NCI-H748 treated with DMSO at 0.1 percent for 48 hours (cell line): ENCODE measurements at places on chromosomes 1 and 21.

GRCh38 chr1:2135441-2135841 is 59.1 kb downstream of the FAAP20 start:
- DNase-seq = no peak

GRCh38 chr1:25766721-25767436 is 33.1 kb upstream of the SELENON start:
- DNase-seq = no peak

DNA sequence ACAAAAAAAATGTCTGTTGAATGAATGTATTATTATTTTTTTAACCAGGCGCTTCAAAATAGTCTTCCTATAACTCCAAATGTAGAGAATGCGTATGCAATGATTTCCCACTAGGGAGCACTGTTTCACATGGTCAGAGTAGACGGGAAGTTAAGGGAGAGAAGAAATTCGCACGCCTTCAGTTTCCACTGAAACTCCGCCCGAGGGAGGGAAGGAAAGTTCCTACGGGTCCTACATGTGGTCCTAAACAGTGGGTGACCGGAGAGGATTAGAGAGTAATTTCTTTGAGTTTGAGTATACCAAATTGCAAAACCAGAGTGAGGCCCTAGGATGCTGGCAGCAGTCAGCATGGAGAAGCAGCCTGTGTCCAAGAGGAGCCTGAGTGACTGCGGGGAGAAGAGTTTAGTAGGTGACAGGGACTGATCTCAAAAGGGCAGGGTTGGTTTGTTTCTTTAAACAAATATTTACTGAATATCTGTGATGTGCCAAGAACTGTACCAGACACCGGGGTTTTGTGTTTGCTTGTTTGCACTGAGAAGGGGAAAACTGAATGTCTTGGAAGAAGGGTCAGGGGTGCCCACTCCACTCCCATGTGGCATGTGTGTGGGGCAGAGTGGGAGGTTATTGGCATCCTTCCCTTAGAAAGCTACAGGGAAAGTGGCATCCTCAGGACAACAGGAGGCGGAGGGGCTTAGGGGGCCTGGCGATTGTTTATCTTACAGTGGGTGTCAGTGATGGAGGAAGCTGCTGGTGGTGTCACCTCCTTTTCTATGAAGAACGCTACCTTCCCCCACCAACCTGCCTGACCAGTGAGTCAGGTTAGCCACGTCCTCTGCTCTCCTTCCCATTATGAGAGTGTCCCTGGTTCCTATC is 22.8 kb downstream of the RNU5D-1 start:
- DNase-seq = no peak

- DNase-seq = peak; percentile 67
Observed at GRCh38 chr21:25901330-25901979, 166.7 kb downstream of the GABPA start.

DNA sequence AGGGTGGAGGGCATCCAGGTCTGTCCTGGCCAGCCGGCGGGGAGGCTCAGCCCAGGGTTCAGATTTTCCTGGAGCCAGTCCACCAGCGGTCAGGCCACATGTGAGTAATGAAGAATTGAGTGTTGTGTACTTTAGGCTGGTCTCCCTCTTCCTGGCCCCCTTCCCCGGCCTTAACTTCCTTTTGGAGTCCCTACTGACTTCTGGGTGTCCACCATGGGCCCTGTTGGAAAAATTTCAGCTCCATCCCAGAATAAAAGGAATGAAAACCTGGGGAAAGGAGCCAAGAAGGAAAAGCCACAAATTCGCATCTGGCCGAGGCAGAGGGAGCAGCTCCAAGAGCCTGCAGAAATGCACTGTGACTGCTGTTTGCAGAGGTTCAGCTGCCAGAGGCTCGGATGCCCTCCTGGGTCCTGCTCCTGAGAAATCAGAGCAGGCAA is 35.5 kb upstream of the HHAT start:
- no peak for DNase-seq

GRCh38 chr1:76510672-76511557 is 356.4 kb upstream of the ST6GALNAC5 start:
- no peak for DNase-seq

DNA sequence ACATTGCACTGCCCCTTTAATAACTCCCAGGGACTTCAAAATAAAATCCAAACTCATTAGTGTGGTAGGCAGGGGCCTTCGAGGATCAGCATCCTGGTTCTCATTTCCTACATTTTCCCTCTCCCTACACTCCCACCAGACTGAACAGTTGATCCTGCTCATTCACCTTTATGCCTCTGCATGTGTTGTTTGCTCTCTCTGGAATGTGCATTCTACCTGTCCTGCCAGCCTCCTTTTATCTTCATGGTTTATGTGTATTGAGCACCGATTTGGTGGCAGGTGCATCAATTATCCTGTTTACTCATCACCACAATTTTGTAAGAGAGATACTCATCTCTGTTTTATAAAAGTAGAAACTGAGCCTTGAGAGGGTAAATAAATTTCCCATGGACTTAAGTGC is 125.0 kb downstream of the ADSS2 start:
- DNase-seq = peak; percentile 82

- no peak for DNase-seq
Observed at GRCh38 chr21:31293986-31294385, 50.1 kb downstream of the TIAM1 start.

DNA sequence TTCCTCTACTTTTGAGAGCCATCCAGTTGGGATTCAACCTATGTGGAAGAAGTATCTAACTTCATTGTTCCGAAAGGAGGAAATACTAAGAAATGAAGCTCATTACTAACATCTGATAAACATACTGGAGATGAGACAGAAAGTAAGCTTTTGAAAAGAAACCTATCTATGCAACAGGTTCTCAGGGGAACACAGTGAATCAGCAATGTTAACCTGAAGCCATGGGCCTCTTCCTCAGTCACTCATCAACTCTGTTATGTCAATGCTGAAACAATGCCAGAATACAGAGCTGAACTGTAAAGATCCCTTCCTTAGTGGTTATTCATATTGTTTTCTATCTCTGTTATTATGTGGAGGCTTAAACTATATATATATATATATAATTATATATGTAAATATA is 55.5 kb upstream of the ESRRG start:
- no peak for DNase-seq

DNA sequence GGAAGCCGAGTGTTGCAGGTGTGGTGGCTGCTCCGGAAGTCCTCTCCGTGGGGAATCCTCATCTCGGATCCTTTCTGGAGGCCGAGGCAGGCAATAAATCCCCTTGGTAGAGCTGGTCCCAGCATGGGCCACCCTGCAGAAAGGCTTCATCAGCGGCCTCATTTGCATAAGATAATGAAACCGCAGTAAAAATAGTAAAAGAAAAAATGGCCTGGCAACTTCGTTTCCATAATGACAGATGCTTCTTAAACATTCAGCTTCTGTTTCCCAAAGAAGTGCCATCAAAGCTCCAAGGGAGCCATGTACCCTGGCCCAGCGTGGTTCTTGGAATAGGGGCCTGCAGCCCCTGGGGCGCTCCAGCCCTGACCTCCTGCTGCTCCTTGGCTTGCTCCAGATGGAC is 244.1 kb downstream of the GRIK3 start:
- no peak for DNase-seq

DNA sequence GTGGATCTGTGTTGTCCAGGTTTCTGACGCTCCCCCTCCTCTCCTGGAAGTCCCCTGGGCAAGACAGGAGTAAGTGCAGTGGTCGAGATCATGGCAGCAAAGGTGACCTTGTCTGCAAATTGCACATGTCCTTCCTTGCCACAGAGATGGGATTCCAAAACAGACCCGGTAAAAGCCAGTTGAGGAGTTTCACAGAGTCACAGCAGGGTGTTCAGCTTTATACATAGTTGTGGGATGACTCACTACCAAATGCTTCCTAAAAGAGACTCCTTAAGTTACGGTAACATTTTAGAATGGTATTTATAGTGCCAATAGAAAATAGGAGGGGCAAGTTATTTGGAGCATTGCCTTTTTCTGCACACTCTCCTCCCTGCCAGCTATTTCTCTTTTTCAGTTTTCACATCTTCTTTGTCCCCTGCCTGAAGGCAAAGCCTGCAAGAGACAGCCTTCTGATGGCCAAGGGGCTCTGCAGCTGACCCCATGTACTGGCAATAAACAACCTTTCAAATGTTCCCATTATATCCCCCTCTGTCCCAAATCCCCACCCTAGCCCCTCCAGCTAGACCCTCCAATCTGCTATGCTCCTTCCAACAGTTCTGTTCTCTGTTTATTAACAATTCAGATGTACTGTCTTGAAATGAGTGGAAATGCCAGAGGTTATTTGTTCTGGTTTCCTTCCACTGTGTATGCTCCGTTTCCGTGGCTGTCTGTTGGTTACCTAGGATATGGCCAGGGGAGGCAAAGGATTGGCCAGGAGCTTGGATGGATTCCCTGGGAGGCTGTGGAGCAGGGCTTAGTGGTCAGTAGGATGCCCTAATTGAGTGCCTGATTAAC is 115.0 kb downstream of the TGFB2 start:
- no peak for DNase-seq

DNA sequence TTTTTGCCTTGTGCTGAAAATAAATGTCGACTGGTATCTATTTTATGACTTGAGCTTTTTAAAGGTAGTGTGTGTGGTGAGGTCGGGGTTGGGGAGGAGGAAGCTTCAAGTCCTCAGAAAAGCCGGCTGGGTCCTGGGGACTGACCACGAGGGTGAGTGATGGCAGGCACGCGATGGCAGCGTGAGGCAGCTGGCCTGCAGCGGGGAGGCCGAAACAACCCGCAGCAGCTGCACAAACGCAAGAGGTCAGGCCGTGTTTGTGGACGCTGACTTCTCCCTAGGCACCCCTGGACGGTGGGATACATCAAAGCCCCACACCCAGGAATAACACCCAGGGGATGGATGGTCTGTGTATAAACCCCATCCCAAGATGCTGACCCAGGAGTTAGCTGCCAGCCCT is 51.4 kb downstream of the ZBTB18 start:
- DNase-seq = peak; percentile 16

GRCh38 chr1:204524986-204525385 is 8.8 kb downstream of the MDM4 start:
- no peak for DNase-seq

DNA sequence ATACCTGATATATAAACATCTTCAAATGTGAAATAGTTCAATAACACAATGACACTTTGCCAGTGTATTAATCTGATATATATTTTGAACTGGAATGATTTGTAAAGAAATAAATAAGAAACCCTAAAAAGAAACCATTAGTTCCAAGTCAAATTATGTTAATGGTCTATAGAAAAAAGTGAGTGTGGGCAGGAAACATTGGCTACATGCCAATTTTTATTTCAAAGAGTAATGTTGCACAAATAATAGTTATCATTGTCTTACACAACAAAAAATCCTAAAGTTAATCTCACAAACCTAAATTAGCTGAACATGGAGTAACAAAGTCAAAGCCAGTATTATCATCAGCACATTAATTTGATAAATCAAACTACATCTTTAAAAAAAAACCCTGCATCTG is 37.9 kb upstream of the BATF3 start:
- no peak for DNase-seq

- no peak for DNase-seq
Observed at GRCh38 chr1:91687452-91687851, 186.8 kb downstream of the CDC7 start.

DNA sequence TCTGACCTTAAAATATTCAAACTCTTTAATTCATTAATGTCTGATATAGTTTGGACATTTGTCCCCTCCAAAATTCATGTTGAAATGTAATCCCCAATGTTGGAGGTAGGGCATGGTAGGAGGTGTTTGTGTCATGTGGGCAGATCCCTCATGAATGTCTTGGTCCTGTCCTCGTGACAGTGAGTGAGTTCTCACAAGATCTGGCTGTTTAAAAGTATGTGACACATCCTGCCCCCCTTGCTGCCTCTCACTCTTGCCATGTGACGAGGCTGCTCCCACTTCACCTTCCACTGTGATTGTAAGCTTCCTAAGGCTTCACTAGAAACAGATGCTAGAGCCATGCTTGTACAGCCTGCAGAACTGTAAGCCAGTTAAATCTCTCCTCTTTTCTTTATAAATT is 21.3 kb upstream of the FBXO28 start:
- DNase-seq = no peak

GRCh38 chr1:173149887-173150286 is 57.2 kb downstream of the TNFSF4 start:
- no peak for DNase-seq

DNA sequence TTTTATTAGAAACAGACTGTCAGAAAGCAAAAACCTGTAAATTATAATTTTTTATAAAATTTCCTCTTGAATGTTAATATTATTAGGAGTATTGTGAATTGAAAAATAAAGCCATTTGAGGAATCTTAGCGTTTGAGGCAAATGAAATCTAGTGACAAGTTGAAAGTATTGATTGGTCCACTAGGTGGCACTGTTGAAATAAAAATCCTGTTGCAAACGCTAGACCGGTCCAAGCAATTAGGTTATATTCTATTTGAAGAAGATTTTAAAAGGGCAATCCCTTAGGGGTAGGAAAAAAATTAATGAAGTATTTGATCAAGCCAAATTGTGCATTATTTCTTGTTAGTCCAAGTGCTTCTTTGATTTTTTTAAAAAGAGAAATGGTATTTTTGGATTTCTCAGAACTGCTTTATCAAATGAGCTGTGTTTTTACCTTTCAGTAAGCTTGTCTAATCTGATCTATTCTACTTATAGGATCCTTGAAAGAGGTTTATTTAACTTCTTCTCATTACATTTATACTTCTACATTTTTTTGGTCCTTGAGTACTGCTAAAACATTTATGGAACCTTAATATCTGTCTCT is 57.7 kb downstream of the ATG4C start:
- peak; percentile 55 for DNase-seq

GRCh38 chr1:89994231-89994804 is 592 bp upstream of the ZNF326 start:
- no peak for DNase-seq

DNA sequence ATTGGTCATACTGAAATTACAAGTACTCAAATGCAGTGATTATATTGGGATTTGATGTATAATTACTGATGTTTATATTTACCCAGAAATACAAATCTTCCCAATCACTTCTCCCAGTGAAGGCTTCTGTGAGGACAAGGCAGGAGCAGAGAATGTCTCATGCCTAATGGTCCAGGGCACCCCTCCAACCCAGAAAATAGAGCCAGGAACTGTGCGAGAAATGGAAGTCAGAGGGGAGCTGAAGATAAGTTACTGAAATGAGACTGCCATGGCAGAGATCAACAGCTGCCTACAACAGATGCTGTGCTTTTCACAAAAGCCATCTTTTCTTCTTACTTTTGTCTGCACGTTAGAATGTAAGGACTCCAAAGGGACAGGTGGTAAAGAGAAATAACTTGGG is 171.2 kb downstream of the TTLL7 start:
- DNase-seq = no peak

DNA sequence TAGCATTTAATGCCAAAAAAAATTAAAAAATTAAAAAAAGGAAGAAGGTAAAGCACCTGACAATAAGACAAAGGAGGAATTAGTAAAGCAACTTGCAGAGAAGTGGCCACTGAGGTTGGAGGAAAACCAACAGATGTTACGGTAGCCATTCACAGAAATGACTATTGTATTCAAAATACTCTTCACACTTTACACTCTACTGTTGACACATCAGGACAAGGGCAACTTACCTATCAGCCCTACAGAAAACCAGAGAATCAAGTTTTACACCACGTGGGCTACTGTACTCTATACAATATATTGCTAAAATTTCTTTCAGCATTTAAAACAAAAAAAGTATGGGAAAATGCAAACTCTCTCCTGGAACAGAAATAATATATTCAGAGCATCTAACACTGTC is 70.0 kb downstream of the EIF4G3 start:
- DNase-seq = no peak

GRCh38 chr1:30049748-30050296 is 673.6 kb downstream of the MATN1 start:
- no peak for DNase-seq

- DNase-seq = no peak
Observed at GRCh38 chr1:227390525-227390924, 72.2 kb upstream of the CDC42BPA start.
